ENCODE measurements at places on chromosomes 7 and 10.

GRCh38 chr7:25615593-25615992 lies 387.3 kb upstream of the NPVF start:
- DNase-seq, result no peak

- DNase-seq, result no peak
Measured at GRCh38 chr10:27490807-27491206, 13.3 kb upstream of the RAB18 start.

- DNase-seq, result no peak
Measured at GRCh38 chr7:105661625-105662024, 80.3 kb upstream of the EFCAB10 start.

- no peak for DNase-seq
Measured at GRCh38 chr10:4396401-4397283, 429.4 kb upstream of the AKR1E2 start.

GRCh38 chr10:125008689-125009638 lies 67.0 kb downstream of the ZRANB1 start:
- no peak for DNase-seq

DNA sequence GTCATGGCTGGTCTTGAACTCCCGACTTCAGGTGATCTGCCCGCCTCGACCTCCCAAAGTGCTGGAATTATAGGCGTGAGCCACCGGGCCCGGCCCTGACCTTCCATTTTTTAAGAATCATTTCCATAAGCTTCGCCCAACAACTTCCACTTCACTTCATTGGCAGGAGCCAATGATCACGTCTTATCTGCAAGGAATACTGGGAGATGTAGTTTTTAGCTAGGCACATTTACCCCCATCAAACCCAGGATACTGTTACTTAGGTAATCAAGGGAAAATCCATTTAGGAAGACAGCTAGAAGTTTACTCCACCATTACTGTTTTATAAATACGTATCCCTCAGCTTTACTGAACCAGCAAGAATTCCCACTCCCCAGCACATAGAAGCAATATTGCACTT lies 3.4 kb upstream of the CDK13 start:
- no peak for DNase-seq

GRCh38 chr7:146185844-146186243 lies 69.2 kb downstream of the CNTNAP2 start:
- no peak for DNase-seq

GRCh38 chr7:77537778-77538280 lies 734 bp downstream of the PTPN12 start:
- DNase-seq, result no peak

DNA sequence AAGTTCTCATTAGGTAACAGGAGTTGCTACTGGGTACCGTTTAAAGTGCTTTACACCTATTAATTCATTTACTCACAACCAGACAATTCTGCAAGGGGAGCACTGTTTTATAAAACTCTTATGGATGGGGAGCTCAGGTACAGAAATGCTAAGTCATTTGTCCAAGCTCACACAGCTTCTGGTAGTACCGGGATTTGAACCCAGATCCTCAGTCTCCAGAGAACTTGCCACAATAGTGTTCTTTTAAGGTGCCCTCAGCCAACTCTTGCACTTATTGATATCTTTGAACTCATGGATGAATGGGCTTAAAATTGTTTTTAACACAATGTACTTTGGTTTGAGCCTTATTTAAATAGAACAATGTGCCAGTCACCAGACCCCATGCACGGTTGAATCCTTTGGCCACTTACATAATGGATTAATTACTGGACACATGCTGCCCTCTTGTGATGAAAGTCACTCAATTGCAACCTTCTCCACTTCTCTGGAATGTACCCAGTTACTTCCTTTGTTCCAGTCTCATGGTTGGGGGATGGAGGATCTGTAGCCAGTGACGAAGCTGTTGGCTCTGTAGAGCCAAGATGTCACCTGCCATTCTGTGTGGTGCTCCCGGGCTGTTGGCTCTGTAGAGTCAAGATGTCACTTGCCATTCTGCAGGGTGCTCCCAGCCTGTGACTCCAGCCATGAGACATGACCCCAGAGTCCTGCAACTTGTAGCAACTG lies 65.6 kb downstream of the NOD1 start:
- no peak for DNase-seq

GRCh38 chr7:13989949-13990305 lies 461 bp upstream of the ETV1 start:
- no peak for DNase-seq

Measured in stimulated activated CD8-positive, alpha-beta memory T cell treated with anti-CD3 and anti-CD28 coated beads, Interleukin-7, amount 100 ng/mL, for 48 hours (primary cell).